ENCODE measurements at places on chromosomes 5 and 9.

DNA sequence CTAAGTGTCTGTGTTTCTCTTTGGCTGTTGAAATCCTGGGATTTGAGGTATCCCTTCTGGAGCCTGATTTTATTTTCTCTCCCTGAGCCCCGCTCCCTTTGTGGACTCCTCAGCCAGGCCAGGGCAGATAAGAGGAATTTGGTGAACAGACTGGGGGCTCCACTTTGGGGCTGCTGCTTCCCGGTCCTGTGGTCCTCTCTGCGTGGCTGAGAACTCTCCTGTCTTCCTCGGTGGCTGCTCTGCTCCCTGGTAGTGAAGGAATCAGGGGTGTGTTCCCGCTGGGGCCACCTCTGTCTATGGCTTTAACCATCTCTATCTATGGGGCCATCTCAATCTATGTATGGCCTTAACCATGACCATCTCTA is 71.7 kb upstream of the SH3PXD2B start:
- DNase-seq = no peak

GRCh38 chr9:23774266-23774665 is 51.8 kb downstream of the ELAVL2 start:
- no peak for DNase-seq

DNA sequence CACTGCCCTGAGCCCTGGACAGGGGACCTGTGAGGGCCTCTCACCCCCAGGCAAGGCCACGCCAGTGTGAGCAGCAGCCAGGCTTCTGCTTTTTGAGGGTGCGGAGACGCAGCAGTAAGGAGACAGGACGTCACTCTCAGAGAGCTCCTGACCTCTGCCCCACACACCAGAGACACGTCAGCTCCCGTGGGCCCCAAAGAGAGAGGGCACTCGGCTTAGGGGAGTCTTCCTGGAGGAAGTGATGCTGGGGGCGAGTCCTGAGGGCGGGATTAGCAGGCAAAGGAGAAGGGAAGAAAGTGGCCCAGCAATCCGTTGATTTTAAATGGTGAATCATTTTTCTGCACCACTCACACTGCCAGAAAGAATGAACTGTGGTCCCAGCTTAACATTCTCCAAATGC is 24.0 kb upstream of the SLC9A3 start:
- no peak for DNase-seq

- no peak for DNase-seq
Measured at GRCh38 chr5:132421462-132421861, 52.0 kb downstream of the SLC22A5 start.

- DNase-seq = no peak
Measured at GRCh38 chr9:92048924-92049625, 66.1 kb downstream of the SPTLC1 start.

DNA sequence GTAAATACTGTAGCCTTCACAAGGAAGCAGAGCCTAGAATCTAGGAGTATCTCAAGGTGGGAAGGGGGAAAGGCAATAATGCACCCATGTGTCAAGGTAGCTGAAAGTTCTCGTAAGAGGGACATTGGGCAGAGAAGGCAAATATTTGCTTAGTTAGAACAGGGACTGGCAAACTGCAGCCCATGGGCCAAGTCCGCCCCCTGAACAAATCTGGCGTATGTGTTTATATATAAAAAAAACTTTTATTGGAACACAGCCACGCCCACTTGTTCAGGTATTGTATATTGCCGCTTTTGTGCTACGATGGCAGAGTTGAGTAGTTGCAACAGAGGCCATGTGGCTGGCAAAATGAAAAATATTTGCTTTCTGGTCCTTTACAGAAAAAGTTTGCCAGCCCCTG is 16.1 kb downstream of the KCNN2 start:
- DNase-seq = no peak

DNA sequence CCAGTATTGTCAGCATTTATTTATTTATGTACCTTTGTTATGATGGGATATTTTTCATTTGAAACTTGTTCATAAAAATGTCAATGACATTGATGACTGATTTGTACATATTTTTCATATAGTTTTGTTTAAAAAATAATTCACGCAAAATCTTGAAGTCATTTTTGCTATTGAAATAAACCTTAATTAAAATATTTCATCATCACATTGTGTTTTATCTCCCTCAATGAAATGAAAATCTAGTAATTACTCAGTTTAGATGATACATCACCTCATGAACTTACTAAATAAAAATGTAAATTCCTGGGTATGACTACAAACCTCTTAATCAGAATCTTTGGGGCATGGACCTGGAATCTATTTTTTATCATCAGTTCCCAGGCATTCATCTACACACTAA is 89.6 kb downstream of the OSMR start:
- DNase-seq = no peak

GRCh38 chr9:136438548-136439480 is 831 bp downstream of the INPP5E start:
- DNase-seq = no peak

DNA sequence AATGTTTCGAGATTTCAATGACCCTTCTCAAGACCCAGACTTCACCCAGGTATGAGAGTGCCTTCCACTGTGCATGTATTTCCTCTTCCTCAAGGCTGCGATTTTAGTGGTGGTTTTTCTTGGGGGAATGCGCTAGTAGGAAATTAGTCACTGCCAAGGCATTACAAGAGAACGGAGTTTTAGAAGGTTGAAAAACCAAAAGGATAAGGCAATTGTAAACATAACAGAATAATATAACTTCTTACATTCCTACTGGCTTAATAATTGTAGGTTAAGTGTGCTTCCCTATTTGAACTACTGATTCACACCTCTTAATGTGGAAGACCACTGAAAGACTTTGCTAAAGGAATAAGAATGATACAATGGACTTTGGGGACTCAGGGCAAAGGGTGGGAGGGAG is 38.9 kb downstream of the ACO1 start:
- DNase-seq = peak; percentile 33

DNA sequence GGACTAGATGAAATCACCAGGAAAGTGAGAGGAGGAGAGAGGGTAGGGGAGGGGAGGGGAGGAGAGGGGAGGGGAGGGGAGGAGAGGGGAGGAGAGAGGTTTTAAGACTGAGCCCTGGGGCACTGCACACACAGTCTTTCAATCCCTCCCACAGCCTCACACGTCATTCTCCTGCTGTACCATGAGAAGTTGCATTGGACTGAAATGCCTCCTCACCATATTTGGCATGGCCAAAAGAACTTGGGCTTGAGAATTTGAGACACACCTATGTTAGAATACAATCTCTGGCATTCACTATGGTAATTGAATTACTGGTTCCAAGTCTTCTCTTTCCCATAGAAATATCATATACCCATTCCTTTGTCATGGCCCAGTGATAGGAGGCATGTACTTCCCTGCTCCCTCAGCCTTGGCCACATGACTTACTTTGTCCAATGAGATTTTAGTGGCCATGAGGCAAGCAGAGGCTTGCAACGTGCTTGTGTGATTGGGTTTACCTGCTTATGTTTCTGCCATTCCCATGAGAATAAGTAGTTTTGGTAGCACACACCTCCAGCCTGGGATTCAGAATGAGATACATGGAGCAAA is 133.3 kb upstream of the SMARCA2 start:
- DNase-seq = no peak

DNA sequence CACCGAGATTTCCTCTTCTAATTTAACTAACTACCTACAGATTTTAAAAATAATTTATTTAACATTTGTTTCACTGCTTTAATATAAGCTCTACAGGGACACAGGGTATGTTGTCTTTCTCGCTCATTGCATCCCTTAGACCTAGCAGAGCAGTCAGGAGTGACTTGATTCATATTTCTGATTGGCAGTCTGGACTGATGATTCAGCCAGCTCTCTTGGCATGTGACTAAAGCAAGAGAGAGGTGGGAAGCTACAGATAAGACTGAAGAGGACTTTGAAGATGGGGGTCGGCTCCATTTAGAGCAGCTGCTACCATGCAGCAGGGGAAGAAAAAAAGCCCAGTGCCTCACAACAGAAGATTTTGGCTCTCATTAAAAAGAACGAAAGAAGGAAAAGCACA is 173.4 kb upstream of the STK32A start:
- DNase-seq = no peak

- no peak for DNase-seq
Measured at GRCh38 chr9:129569502-129570449, 51.1 kb downstream of the C9orf50 start.

DNA sequence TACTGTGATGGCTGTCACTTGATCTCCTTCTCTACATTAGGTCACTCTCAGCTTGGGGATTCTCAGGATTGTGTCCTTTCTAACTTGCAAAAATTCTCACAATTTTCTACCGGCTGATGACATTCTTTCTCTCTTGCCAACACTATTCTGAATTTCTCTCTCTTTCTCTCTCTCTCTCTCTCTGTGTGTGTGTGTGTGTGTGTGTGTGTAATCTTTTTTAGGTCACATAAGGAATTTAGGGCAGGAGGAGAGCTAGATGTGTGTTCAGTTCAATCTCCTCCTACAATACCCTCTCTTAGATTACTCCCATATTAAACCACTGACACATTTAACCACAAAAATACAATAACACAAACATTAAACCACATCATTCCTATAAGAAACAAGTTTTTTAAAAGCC is 242.3 kb upstream of the NREP start:
- DNase-seq = no peak

GRCh38 chr5:61966997-61967396 is 339.0 kb upstream of the KIF2A start:
- DNase-seq = no peak

DNA sequence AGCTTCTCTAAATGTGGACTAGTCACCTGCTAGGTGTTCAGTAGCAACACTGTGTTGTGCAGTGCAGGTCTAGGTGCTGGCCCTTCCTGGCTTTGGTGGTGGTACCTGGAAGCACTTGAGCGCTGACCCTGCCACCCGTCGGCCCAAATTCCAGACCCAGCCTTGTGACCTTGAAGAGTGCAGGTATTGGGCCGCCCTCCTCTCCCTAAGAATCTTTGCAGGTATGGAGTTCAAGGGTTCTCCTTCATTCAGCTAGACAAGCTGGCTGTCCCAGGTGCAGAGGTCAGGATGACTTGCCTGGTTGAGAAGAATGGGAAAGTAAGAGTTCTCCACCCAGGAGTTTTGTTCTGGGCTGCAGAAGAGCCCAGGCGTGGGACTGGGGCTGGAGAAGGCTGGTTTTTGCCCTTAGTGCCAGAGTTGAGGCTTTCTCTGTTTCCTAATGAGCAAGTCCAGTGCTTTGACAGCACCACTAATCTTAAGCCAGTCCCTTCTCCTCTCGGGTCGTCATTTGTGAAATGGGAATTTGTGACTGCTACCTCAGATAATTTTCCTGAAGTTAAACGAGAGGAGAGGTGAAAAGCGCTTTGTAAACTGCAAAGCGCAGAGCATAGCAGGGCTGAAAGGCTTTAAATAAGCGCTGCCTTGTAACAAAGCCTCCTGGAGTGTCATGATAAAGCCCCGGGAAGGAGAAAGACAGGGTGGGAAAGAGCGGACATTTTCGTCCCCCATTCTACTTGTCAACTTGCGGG is 4.0 kb downstream of the FOXE1 start:
- no peak for DNase-seq

GRCh38 chr9:126521551-126521950 is 92.2 kb upstream of the LMX1B start:
- no peak for DNase-seq

GRCh38 chr5:151498395-151499155 is 51.2 kb downstream of the SLC36A1 start:
- no peak for DNase-seq

GRCh38 chr9:130938652-130939404 is at the start of gene FIBCD1:
TSS of gene FIBCD1 (minus strand) at chr9:130939247. CDS start at chr9:130938607, 640 bp downstream.
- DNase-seq = peak; percentile 44

- DNase-seq = no peak
Measured at GRCh38 chr5:67969631-67970030, 245.9 kb upstream of the PIK3R1 start.

DNA sequence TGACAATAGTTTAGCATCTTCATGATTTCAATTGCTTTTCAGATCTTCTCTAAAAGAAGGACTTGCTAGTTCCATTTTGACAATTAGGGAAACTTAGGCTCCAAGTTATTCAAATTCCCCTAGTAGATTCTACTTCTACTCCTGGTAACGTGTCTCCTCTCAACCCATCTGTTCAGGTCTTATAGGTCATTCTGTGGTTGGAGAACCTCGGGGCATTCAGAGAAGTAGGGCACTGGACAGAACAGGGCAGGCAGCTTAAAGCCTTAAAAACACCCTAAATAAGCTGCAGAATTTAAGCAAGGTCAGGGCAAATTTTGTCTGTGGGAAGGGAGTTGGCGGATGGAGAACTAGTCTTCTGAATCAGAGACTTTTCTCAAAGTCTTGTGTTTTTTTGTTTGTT is 132.4 kb downstream of the TMEM174 start:
- DNase-seq = no peak

- no peak for DNase-seq
Measured at GRCh38 chr5:170342153-170342725, 44.7 kb upstream of the LCP2 start.

DNA sequence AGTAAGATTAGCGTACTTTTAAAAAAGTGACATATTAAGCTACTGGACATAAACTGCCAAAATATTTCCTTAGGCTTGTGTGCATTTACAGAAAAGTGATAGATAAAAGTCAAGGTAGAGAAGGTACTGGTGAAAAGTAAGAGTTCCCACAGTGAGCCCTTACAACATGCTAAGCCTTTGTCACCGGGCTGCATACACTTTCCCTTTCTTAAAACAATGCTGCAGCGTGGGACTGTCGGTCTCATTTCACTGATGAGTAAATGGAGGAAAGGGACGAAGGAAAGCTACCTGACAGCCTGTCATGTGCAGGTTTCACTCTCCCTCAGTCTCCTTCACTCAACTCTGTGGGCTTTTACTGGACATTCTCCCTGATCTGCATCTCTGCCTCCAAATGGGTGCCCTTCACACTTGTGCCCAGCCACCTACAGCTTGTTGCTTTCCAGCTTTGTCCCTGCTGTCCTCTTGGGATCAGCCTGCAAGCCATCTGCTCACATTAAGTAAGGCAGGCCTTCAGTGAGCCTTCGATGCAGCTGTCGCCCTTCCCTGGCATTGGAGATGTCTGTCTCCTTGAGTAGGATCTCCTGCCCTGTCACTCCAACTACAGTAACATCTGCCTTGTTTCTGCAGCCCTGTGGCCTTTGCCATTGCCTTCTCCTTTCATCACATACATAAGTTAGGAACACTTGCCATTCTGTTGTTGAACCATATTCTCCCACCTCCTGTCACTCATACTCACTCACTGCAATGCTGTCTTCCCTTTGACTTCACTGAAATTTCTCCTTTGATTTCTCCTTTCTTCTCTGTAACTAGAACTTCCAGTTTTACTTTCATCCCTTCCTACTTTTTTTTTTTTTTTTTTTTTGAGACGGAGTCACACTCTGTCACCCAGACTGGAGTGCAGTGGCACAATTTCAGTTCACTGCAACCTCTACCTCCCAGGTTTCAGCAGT is 9.3 kb upstream of the ROPN1L start:
- no peak for DNase-seq

DNA sequence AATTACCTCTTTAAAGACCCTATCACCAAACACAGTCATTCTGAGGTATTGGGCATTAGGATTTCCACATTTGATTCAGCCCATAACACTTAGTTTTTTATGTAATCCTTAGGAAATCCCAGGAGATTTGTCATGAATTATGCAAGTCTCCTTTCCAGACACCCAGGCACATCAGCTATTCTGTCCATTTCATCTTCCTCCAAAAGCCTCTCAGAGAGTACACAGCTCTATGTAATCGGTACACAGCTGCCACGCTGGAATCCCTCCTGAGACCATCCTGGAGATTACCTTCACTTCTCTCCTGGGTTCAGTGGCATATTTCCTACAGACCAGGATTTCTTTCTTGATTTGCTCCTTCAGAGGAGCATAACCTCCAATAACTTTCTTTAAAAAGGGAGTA is 2309.8 kb upstream of the WWC1 start:
- no peak for DNase-seq
